ENCODE measurements at places on chromosomes 16 and 17.

- no peak for DNase-seq
Observed at GRCh38 chr16:19139436-19140091, 25.8 kb downstream of the ITPRIPL2 start.

- no peak for DNase-seq
Observed at GRCh38 chr16:67961551-67961957, 6.9 kb downstream of the SLC12A4 start.

DNA sequence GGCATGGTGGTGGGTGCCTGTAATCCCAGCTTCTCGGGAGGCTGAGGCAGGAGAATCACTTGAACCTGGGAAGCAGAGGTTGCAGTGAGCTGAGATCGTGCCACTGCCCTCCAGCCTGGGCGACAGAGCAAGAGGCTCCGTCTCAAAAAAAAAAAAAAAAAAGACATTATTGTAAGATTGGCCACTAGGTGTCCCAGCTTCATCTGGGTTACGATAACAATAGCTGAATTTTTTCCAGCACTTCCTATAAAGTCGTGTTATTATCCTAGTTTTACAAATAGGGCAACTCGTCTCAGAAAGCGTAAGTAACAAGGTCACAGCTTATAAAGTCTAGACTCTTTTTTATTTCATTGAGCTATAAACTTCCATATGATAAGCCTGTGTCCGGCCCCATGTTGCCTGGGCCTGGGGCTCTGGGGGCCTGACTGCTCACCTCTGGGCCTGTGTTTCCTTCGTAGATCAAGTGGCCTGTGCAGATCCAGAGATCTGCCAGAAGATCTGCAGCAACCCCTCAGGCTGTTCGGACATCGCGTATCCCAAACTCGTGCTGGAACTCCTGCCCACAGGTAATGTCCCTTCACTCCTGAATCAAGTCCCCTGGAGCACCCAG, 60.5 kb downstream of the SLC5A11 start:
- DNase-seq: no peak

DNA sequence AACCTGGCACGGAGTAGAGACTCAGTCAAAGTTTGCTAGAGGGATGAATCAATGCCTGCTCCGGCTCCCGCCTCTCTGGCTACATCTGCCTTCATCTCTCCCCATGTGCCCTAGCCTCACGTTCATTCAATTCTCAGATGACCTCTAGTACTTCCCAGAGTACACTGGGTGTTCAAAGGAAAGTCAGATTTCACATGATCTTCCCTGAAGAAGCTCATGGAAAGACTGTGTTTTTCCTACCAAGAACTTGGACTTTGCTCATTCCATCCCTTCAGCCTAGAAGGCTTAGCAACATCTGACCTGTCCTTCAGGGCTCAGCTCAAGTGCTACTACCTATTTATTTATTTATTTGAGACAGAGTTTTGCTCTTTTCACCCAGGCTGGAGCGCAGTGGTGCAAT, 11.1 kb upstream of the TNK1 start:
- no peak for DNase-seq

DNA sequence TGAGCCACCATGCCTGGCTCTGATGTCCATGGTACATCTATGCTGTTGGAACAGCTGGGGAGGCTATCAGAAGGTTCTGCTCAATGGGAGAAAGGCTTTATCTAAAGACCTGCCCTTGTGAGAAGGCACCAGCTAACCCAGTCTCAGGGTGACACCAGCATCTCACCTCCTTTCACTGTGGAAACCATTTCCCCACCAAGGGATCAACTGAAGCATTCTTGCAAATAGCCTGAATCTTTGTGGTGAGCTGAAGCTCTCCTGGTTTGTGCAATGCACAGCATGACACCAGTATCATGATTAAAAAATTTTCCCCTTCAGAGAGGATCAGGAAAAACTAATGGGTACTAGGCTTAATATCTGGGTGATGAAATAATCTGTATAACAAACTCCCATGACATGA, 5.1 kb downstream of the CCL18 start:
- DNase-seq: no peak

- DNase-seq: no peak
Observed at GRCh38 chr17:54948380-54948779, 20.1 kb downstream of the COX11 start.

- DNase-seq: no peak
Observed at GRCh38 chr17:32298721-32299579, 33.3 kb downstream of the RHBDL3 start.

GRCh38 chr17:74213861-74214391, 555 bp downstream of the TTYH2 start:
- DNase-seq: no peak

DNA sequence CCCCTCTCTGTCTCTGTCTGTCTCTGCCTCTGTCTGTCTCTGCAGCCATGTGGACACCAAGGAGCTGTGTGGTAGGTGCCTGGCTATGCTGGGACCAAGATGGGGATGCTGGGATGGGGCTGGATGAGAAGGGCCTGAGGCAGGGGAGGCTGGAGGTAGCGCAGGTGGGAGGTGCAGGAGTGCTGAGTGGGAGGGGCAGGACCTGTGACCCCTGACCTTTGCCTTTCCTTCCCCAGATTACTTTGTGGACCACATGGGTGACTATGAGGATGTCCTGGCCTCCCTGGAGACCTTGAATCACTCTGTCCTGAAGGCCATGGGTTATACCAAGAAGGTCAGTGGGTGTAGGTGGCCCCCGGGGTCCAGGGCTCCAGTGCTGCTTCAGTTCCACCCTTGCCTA, 12.8 kb downstream of the NECAB2 start:
- DNase-seq: no peak

GRCh38 chr17:67605256-67605912, 112.4 kb upstream of the NOL11 start:
- DNase-seq: no peak

GRCh38 chr17:76546556-76547182, 6.8 kb downstream of the PRCD start:
- no peak for DNase-seq

Data from CD4-positive, alpha-beta T cell treated with Interferon alpha-2 for 1 hour (primary cell).